HFFc6 (cell line): ENCODE measurements at places on chromosomes 2 and 18.

GRCh38 chr2:232757905-232758304 lies 18.5 kb downstream of the KCNJ13 start:
- no peaks in the 10 kb centered on the region for H3K36me3 ChIP-seq
- H3K4me3 ChIP-seq: no peak overlapping the region
- H3K4me1 ChIP-seq: no peaks in the 10 kb centered on the region
- H3K27me3 ChIP-seq: no peaks in the 10 kb centered on the region
- no peak overlapping the region for H3K27ac ChIP-seq

DNA sequence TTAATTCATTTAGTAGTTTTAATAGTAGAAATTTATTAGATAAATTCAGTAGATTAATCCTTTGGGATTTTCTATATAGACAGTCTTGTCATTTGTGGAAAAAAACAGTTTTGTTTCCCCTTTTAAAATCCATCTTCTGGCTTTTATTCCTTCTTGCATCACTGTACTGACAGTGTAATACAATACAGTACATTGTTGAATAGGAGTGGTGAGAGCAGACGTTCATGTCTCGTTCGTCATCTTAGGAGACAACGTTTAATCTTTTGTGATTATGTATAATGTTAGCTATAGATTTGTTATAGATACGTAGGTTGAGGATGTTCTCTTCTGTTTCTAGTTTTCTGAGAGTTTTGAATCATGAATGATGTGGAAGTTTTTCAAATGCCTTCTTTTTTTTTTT lies 61.8 kb downstream of the NCOA1 start:
- no peak overlapping the region for H3K4me3 ChIP-seq
- no peak overlapping the region for H3K27ac ChIP-seq
- no peak for DNase-seq
- no peaks in the 10 kb centered on the region for H3K27me3 ChIP-seq
- H3K4me1 ChIP-seq: no peaks in the 10 kb centered on the region

- no peaks in the 10 kb centered on the region for H3K27me3 ChIP-seq
- H3K27ac ChIP-seq: peak overlapping the region; percentile 68; the same call in 1 of the 2 replicates
- no peak overlapping the region for H3K4me3 ChIP-seq
- DNase-seq: peak; percentile 75
Measured at GRCh38 chr18:39946623-39947061, 2008.4 kb upstream of the PIK3C3 start.

DNA sequence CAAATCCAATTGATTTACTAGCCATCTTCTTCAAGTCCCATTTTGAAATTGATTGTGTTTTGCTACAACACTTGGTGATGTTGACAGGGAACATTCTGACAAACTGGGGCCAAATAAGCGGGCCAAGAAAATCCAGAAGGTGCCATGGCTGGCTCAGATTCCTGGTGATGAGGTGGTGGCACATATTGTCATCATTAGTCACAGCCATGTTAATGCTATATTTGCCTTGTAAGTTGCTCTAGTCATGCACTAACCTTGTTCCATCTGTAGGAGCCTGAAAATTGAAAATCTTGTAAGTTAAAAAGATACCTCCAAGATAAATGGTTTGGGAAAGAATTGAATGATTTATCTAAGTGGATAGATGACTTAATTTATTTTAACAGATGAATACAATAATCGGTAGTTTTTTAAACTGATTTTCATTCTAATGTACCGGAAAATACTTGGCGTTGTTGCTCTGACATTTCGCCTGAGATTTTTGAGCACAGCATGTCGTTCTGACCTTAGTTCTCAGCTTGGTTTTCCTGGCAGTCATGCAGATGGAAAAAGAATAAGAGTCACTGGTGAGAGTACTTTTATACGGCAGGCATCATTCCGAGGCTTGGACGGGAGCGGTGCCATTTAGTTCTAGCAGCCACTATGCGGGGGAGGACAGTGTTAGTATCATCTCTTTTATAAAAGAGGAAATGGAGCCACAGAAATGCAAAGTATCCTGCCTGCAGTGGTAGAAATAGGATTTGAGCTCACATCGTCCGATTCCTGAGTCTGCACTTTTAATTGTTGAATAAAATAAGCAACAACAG lies 133.9 kb downstream of the ZNF532 start:
- 0 out of 2 replicates have a peak, but pooled peaks cover 7% of the 10 kb centered on the region for H3K36me3 ChIP-seq
- H3K27me3 ChIP-seq: no peaks in the 10 kb centered on the region; the same call in 1 of the 2 replicates
- peak overlapping the region; percentile 86 for H3K4me3 ChIP-seq

DNA sequence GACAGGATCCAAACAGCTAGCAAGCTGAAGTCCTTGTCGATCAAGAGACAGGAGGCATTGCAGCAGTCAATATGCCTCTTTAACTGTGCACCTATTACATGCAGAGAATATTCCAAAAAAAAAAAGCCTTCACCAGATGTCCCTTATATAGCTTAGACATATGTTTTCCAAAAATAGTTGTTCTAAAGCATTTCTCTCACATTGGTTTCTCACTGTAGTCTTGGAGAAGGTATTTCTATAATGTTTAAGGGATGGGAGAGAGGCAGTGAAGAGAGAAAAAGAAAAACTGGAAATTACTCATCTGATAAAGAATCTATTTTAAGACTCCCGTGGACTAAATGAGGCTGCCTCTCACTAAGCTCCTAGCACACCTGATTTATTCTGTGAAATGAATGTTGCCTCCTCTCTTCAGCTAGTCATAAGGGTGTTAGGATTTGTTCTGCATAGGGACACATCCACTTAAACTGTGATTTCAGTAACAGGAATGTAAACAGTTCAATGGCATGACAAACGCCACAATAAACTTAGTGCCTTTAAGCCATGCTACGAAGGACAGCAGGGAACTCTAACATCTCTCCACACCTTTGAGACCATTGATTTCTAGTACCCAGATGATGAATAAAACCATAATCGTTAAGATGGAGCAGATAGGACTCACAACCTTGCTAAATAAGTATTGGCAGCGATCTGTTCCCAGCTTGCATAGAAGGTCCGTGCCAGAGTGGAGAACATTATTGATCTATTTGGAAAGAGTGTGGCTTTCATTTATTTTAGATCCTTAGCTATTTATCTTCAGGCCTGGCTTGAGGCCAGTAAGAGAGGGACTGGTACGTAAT lies 98.6 kb upstream of the NCK2 start:
- peaks cover 15% of the 10 kb centered on the region for H3K4me1 ChIP-seq
- peaks cover 50% of the 10 kb centered on the region for H3K27me3 ChIP-seq
- no peak for DNase-seq
- H3K4me3 ChIP-seq: no peak overlapping the region

- H3K4me3 ChIP-seq: no peak overlapping the region
- no peaks in the 10 kb centered on the region for H3K36me3 ChIP-seq
- peaks cover 13% of the 10 kb centered on the region for H3K27me3 ChIP-seq
- H3K4me1 ChIP-seq: no peaks in the 10 kb centered on the region
- H3K27ac ChIP-seq: no peak overlapping the region
- DNase-seq: no peak
Measured at GRCh38 chr2:127630864-127631540, 15.0 kb upstream of the GPR17 start.

GRCh38 chr2:69755862-69756467 lies 14.0 kb downstream of the ANXA4 start:
- H3K4me3 ChIP-seq: peak overlapping the region; percentile 73
- no peaks in the 10 kb centered on the region for H3K27me3 ChIP-seq
- no peaks in the 10 kb centered on the region for H3K36me3 ChIP-seq
- DNase-seq: peak; percentile 78
- H3K27ac ChIP-seq: peak overlapping the region; percentile 71
